Stimulated activated CD8-positive, alpha-beta memory T cell treated with anti-CD3 and anti-CD28 coated beads, Interleukin-15, amount 100 ng/mL, for 24 hours (primary cell): ENCODE measurements at places on chromosomes 7 and 10.

GRCh38 chr10:71471957-71472365, 75.2 kb downstream of the CDH23 start:
- no peak for DNase-seq

GRCh38 chr10:5477948-5478693, 21.2 kb downstream of the CALML5 start:
- DNase-seq, result no peak

- no peak for DNase-seq
Observed at GRCh38 chr7:139871331-139871730, 42.3 kb downstream of the TBXAS1 start.

- no peak for DNase-seq
Observed at GRCh38 chr7:142868188-142868985, 13.5 kb downstream of the EPHB6 start.

DNA sequence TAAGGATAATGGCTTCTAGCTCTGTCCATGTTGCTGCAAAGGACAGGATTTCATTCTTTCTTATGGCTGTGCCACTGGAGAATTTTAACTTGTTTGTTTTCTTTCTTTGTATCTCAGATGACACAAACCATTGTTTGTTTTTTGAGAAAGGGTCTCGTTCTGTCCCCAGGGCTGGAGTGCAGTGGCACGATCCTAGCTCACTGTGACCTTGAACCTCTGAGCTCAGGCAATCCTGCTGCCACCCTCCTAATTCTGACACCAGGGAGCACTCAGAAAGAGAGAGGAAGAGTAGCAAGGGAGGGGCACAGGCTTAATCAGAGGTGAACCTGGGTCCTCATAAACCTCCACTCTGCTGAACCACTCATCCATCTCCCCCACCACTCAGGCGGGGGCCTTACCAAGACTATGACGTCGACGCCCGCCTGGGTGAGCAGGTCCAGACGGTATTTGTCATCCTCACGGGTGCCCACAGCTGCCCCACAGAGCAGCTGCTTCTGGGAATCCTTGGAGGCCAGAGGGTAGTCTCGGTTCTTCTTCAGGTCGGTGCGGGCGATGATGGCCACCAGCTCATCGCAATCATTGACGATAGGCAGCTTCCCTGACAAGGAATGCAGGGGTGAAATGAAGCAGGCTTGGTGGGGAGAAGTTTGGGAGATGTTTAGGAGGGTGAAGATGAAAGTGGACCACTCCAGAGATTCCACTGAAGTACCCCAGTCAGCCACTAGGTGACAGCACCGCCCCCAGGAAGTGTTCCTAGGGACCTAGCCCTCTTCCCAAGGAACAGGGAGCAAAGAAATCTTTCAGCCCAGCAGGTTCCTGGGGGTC, 11.6 kb downstream of the IMPDH1 start:
- DNase-seq, result no peak

- no peak for DNase-seq
Observed at GRCh38 chr7:104773796-104774195, 240.2 kb upstream of the KMT2E start.

DNA sequence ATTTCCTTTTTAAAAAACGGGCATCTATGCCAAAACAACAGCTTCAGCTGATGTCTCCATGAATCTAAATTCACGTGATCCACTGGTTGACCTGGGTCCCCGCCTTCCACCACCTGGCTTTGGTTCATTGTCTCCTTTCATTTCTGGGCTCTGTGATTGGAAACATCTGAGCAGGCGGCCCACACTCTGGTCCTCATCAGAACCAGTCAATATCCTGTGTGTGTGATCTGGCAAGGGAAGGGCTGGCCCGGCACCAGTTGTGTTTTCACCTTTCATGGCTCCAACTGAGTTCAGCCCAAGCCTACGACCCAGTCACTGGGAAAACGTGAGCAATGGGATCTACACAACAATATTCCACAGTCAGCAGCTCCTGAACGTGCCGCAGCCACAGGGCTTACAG, 46.2 kb downstream of the PARP12 start:
- no peak for DNase-seq

GRCh38 chr7:112362053-112362650, 88.1 kb upstream of the IFRD1 start:
- no peak for DNase-seq

GRCh38 chr7:91435381-91436059, 171.3 kb downstream of the FZD1 start:
- no peak for DNase-seq

- DNase-seq, result no peak
Observed at GRCh38 chr10:31011665-31012022, 20.0 kb downstream of the ZNF438 start.

GRCh38 chr7:5492020-5492635, 68.5 kb upstream of the TNRC18 start:
- no peak for DNase-seq

- no peak for DNase-seq
Observed at GRCh38 chr7:95861041-95861440, 88.7 kb downstream of the DYNC1I1 start.
